ENCODE measurements at places on chromosomes 7 and 10.

GRCh38 chr7:140597428-140597949 is 43.1 kb downstream of the DENND2A start:
- no peak for DNase-seq

GRCh38 chr7:5692112-5692844 is 89.2 kb downstream of the RNF216 start:
- no peak for DNase-seq

DNA sequence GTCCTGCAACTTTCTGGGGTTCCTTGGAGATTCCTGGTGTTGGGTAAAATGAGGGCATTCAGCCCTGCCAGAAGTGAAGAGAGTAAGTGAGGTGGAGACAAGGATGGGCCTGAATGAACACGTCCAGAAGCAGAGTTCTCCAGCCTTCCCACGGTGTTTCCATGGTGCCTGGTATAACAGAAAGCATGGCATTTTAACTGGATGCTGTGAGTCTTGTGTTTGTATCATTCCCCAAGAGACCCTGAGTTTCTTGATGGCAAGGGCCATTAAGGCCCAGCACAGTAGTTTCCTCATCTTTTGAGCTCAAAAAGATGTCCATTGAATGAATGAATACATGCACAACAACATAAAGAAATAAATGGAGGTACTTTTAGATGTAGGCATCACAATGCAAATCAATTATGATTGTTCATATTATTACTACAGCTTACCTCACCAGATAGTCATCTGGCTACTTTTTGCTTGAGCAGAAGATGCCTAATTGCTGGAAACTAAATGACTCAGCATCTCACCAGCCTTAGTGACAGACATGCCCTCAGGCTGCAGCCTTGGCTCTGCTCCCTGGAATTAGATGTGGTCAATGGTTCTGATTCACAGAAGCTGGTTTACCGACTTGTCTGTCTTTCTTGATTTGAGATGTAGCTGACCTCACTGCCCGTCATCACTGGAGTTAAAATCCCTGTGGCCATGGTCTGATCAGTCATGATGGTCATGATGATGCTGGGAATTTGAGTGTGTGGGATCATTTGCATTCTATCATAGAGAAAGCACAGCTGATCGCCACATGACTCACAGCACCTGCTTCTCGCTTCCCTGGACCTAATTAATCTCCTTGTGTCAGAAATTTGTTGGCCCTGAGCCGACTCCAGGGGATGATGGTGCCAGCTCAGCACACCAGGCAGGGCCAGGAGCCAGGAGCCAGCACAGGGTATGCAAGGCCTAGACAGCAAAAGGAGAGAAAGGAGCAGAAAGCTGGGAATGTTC is 83.9 kb downstream of the CXCL12 start:
- no peak for DNase-seq

DNA sequence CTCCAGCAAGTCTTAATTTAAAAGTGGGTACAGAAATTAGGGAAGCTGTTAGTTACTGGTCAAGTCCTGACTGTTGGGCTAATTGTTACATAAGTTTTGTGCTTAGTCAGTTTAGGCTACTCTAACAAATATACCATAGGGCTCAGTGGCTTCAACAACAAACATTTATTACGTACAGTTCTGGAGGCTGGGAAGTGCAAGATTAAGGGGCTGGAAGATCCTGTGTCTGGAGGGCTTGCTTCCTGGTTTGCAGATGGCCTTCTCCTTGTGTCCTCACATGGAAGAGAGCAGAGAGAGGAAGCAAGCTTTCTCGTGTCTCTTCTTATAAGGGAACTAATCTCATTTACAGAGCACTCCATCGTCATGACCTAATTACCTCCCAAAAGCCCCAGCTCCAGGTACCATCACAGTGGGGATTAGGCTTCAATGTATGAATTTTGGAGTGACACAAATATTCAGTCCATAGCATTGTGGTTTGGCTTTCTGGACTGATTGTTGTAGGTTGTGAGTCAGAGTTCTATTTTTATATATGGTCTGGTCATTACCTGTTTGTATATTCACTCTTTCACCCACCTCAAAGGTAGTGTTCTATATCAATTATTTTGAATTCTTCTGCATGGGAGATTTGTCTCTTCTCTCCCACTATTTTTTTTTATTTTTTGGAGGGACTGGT is 17.1 kb downstream of the ST7 start:
- no peak for DNase-seq

GRCh38 chr7:128017862-128018845 is 13.1 kb downstream of the LRRC4 start:
- no peak for DNase-seq

GRCh38 chr7:121279060-121279620 is 49.7 kb upstream of the WNT16 start:
- DNase-seq, result no peak

- no peak for DNase-seq
Measured at GRCh38 chr7:140360697-140361229, 37.6 kb downstream of the SLC37A3 start.

- DNase-seq, result no peak
Measured at GRCh38 chr7:137656227-137656849, 190.4 kb downstream of the DGKI start.

DNA sequence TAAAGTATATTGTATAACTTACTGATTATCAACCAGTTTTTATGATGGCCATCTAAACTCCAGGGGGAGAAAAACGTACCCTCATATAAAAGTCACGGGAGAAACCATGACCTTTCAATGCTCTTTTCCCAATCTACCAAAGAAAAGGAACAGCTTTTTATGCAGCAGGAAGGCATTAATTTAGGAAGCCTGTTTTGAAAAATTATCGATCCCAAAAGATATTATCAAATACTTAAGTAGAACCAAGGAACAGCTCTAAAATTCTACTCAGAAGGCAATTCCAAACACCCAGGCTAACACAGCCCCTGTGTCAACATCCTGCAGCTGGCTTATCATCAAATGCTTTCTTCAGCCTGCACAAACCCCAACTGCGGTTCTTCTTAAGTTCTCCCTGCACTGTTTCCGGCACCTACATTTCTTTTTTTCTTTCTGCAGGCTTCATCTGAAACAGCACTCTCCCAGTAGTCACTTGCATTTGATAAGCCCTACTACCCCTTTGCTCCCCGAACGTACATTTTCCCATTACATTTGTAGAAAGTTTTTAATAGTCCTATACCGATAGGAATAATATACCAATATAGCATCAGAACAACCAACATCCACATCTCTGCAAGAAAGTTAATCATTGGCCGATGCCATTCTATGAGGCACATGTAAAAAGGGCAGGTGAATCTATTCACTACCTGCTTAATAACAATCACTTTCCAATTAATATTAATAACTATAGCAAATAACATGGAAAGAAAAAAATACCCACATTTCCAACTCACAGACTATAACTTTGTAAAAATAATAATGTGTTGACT is 47.9 kb downstream of the PIP4K2A start:
- DNase-seq, result no peak

GRCh38 chr10:13614530-13615332 is 28.0 kb downstream of the PRPF18 start:
- no peak for DNase-seq

DNA sequence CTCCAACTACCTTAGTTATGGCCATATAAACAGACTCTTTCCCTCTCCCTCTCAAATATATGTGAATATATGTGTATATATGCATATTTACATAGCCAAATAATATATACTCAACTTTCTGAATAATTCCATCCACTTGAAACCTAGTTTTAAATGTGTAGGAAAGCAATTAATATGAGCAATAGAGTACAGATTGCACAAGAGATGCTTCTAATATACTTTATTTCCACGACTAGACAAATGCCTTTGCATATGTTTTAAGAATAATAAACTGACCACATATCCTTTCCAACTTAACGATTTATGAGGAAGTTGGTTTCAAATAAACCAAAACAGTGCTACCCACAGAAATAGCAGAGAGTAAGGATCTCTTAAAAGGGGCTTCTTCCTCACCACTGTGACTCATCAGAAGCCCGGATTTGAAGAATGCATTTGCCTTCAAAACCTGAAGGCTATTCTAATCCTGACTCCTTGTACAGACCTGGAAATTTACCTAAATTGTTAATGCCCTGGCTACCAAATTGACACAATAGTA is 266.3 kb downstream of the AHR start:
- no peak for DNase-seq

DNA sequence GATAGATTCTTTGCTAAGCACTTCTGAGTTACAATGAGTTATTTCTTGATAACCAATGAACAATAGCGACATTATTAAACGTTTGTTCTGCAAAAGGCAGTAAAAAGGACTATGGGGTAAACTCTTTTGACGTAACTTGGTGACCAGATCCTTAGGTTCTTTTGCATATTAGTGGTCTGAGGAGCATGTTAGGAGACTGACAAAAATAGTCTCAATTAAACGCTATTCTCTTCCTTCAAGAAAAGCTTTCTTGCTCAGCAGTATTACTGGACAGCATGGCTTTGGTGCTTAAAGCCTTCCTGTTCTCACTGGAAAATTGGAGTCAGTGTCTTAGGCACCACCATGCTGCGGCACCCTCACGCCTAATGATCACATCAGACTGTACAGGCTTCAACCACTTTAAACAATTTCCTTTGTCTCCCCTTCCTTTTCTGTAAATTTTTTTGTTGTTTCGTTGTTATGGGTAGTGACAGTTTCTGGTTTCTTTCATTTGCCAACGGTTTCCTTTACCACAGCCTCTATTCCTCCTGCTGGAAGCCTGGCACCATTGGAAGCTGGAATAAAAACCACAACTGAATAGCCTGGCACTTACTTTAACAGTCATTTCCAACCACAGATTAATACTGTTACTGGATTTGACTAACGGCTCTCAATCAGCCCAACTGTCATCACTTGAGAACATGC is 49.2 kb upstream of the FAM133B start:
- DNase-seq, result no peak

DNA sequence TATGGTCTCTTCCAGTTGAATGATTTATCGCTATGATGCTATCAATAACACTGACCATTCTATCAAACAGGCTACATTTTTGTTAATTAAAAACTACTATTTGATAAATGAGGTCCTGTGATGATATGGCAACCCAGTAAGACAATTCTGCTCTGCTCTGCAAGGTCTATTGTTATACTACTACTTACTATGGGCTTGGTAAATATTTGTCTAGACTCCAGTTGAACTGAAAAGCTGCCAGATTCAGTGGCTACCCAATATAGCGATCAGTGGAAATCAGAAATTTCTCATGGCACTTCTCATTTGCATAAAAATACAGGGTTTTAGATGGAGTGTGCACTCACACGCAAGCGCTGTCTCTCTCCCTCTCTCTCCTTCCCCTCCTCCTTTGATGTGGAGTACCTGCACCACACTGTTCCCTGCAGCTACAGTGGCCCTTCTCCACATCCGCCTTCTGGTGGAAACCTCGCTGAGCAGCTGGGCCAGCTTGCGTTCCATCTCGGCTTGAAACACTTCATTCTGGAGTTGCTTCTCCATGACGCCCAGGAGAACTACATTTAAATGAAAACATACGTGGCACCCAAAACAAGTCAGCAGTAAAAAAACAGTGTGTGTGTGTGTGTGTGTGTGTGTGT is 77.9 kb downstream of the KIAA1549 start:
- DNase-seq, result peak; percentile 51

GRCh38 chr7:36777062-36777461 is 52.8 kb upstream of the AOAH start:
- DNase-seq, result no peak

- no peak for DNase-seq
Measured at GRCh38 chr7:104873401-104873800, 140.6 kb upstream of the KMT2E start.

- no peak for DNase-seq
Measured at GRCh38 chr7:5287802-5288201, 5.1 kb downstream of the SLC29A4 start.

DNA sequence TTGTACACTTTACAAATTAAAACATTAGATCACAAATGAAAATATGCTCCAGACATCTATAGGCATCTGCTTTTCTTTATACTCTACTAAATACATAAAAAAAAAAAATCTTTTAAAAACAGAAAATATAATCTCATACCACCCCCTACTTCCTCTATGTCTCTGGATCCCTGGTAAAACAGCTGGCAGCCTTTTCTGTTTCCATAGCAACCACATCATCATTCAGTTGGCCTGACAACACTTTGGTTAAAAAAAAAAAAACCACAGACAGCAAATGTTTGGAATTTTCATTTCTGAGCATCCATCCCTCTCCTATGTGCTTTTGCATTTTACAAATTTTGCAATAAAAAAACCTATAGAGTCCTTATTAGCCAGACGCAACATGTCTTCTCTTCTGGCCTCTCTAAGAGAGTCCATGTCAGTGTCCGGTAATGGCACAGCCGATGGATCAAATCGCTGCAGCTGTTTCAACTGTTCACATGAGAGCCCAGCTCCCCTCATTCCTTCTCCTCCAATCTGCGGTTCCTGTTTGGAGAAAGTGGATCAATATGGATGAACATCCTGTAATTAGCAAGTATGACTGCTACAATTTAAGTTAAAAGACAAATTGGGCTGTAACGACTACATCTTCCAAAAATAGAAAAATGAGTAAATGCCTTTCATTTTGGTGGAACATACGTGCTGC is 105.6 kb downstream of the NSUN6 start:
- DNase-seq, result no peak

DNA sequence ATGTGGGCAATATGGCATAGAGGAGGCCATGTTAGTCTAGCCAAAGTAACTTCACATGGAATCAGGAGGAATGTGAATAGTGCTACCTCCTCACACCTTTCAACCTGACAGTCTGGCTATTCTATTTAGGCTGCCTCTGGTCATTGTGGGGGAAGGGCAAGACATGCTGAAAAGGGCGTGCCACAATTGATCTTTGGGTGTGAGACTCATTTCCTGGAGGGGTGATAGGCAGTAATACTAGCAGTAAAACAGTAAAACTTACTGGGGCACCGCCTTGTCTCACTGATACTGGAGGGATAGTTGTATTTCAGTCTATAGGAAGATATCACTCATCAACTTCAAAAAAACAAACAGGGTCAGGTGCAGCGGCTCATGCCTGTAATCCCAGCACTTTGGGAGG is 88.7 kb downstream of the TMEM168 start:
- no peak for DNase-seq
